ENCODE measurements at places on chromosomes 1 and 21.
A peak's percentile ranks its signal among the peaks of the same experiment; 100 is the strongest.

GRCh38 chr1:30727824-30728223 is 4.4 kb upstream of the MATN1 start:
- no peak for DNase-seq

DNA sequence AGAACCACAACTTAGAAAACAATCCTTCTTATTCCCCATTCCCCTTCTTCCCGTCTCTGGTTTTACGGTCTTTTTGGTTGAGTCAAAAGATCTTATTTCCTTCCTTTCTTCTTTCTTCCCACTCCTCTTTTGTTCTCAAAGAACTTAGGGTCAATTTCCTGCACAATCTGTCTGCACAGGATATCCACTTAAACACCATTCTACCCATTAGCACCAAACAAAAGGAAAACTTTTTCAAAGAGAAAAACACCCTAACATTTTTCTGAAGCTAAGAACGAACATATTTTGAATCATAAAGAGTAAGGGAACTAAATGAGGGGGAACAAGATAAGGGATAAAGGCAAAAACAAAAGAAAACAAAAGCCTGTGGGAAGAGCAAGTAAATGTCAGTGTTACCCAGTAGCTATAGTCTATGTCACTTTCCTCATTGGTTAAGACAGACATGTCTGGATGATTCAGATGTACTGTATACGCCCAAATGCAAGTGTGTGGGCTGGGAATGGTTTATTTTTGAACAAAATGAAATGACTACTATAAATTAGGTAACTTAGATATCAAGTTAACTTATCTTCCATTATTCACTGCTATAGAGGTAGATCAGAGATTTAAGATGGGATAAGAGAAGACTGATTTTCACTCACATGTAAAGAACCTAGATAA is 59.9 kb downstream of the TOR3A start:
- no peak for DNase-seq

DNA sequence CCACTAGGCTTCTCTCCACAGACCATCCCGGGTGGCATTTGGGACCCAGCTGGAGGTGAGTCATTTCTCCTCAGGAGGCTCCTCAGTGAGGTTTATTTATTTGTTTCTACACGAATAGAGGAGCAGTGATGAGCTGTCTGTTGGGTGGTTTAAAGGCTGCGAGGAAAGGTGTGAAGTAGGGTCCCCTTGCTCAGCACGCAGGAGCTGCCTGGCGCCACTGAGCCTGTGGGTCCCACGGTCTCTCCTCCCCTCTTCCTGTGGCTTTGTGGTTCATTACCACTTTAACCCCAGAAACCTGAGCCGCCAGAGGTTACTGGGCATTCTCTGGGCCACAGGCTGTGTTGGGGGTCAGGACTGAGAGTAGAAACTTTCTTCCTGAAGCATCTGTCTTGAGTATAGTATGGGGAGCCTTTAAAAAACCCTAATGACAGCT is 39.9 kb downstream of the IL6R start:
- no peak for DNase-seq

DNA sequence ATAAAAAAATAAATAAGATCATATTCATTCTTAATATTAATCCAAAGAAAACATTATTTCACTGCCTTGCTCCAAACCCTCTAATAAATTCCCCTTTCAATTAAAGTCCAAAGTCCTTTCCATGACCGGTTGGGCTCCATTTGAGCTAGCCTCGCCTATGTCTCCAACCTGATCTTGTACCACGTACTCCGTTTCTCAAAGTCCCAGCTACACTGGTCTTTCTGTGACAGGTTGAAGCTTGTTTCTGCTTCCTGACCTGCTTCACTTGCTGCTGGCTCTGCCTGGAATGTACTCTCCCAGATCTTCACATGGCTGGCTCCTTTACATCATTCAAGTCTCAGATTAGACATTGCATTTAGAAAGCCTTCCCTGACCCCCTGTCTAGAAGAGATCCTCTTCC is 16.4 kb downstream of the RPL5 start:
- no peak for DNase-seq

- no peak for DNase-seq
Observed at GRCh38 chr21:44930543-44930981, 9.3 kb upstream of the SLX9 start.

- DNase-seq: no peak
Observed at GRCh38 chr1:101980974-101981373, 15.8 kb downstream of the OLFM3 start.

DNA sequence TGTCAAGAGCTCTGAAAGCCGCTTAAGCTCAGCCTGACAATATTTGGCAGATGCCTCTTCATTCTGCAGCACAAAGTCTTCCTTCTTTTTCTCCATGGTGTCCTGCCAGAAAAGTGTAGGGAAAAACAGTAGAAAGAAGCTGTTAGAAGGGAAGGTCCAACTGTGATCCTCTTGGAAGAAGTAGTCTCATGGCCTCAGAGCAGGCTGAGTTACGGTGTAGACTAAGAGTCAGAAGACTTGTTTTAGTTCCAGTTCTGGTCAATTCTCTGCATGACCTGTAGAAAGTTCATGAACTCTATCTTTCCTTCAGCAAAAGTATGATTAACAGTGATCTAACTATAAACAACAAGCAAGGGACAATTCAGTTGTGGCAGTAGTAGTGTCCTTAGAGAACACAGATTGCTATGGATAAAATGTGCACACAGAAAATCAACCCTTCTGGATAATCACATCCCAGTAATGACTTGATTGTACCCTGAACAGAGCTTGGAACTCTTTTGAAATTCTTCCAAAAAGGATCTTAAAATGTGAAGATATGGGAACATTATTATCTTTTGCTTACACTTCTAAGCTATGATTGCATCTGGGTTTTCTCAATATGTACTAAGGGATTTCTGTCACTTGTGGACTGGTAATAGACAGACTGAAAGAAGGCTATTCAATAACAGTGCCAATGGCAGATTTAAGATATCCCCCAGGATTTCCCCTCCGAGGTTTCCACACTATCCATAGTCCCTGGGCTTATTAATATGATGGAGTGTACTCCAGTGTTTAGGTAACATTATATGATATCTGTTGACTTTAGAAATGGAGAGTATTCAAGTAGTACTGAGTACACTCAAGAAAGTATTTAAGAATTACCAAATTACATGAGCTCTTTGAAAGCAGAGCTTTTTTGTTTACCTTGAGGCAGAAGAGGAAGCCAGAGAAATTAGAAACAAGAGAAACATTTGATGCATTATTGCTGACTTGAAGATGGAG is 22.1 kb upstream of the GBP2 start:
- DNase-seq: no peak

- DNase-seq: no peak
Observed at GRCh38 chr1:218568962-218569550, 223.9 kb downstream of the TGFB2 start.

- DNase-seq: no peak
Observed at GRCh38 chr1:66276218-66276617, 257.7 kb upstream of the SGIP1 start.

DNA sequence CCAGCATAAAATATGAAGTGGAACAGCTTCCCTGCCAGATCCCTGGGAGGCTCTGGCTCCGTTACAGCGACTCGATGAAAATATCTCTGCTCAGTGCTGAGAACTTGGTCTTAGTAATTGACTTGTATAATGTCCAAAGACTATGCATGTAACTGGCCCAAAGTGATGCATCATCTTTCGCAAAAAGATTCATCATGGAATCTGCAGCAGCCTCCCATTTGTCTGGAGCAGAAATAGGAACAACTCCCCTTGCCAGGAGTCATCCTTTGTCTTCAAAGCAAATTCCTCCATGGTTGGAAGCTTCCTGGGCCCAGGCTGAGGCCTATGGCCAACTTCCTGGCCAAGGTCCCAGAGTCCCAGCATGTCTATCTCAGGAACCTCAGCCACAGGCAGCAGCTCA is 16.9 kb upstream of the SLC6A17 start:
- no peak for DNase-seq

DNA sequence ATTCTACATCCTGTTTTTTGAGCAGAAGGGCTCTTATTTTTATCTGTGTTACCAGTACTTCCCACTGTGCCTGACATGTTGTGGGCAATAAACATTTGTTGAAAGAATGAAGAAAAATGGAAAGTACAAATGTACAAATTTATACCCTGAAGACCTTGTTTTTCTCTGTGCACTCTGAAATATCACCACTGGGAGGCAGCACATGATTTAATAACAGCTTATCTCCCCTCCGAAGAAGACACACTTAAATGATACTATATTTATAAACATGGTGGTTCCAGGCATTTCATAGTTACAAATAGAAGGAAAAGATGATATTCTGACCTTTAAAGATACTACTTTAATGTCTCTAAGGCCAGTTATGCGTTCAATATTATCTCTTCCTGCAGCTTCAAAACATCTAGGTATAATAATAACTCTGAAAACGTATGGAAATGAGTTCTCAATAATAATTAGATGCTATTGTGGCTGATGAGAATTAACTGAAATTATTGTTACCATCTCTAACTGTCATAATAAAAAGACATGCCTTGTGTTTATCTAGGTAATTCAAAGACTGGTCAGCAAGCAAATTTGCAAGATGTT is 12.8 kb downstream of the DYNLT5 start:
- peak; percentile 25 for DNase-seq

- DNase-seq: no peak
Observed at GRCh38 chr1:18481190-18481920, 625 bp downstream of the KLHDC7A start.

DNA sequence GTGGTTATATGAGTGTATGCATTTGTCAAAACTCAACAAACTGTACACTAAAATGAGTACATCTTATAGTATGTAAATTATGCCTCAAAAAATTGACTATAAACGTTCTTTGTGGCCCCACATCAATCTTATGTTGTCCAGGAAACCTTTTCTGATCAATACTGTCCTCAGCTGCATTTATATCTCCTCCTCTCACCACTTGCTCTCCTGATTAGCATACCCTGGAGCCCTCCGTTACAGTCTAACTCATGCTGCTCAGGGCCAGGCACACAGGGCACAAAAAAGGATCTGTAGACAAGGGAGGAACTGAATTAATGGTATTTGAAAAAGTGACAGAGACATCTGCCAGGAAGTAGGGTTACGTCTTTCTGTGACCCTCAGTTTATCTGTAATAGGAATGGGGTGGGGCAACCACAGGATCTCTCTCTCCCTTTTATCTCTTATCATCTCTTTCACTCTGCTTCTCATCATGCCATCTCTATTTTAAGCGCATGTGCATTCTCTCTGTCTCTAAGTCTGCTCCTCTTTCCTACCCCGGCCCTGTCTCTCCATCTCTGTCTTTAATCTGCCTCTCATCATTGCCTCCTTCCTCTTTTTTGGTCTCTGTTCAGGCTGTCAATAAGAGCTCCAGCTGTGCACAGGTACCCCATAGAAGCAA is 7.0 kb upstream of the TAL1 start:
- no peak for DNase-seq

GRCh38 chr21:45405819-45406762 is 1.1 kb downstream of the COL18A1 start:
- no peak for DNase-seq

DNA sequence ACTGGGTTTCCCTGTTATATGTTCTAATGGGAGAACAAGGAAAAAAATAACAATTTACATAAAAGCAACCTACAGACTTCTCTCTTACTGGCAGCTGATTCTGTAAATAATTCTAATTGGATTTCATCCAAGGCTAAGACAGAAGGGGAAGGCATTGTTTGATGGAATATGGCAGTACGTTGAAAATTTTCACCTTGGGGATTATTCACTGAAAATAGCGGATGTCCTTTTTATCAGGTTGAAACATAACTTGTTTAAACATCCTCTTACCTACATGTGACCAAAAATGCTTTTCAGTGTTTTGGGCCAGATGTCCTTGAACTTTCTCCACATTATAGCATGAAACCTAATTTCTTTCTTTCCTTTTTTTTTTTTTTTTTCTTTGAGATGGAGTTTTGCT is 24.9 kb downstream of the TSNAX start:
- no peak for DNase-seq

DNA sequence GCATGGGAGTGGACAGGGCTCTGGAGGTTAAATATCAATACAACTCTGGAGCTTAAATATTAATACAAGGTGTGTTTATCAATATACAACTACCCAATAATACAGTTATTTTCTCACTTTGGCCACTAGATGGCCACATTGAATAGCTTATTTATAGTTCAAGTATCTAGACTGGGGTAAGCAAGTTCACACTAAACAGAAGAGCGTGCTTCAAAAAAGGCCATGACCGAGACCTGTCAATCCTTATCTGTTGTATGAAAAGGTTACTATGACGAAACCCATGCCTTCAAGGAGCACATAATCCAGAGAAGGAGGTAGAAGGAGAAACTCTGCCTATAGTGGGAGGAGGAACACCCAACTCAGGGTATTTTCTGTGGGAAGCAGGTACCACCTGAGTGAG is 29.1 kb downstream of the CHML start:
- no peak for DNase-seq

DNA sequence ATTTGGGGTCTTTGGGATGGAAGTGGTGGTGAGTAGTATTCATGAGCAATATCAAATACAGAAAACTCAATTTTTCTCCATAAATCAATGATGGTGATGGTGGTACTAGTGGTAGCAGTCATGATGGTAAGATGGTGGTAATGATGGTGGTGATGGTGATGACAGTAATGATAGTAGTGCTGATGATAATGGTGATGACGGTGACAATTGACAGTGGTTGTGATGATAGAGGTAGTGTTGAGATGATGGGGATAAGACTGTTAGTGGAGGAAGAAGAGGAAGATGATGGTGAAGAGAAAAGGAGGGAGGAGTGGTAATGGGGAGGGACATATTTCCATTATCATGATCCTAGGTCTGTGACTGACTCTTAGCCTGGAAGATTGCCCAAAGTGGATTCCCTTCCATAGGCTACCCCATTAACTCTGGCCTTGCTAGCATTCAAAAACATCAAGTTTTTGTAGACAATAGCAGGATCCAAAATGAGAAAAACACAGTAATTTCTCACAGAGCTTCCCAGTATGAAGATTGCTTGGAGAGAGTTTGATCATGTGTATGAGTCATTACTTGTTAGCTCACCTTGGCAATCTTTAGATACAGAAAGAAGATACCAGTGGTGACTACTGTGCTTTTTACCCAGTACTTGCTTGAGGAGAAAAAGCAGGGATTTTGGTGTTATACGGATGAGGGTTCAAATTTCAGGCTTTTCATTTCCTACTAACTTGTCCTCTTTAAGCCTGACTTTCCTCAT is 93.9 kb downstream of the ATP1A1 start:
- no peak for DNase-seq

DNA sequence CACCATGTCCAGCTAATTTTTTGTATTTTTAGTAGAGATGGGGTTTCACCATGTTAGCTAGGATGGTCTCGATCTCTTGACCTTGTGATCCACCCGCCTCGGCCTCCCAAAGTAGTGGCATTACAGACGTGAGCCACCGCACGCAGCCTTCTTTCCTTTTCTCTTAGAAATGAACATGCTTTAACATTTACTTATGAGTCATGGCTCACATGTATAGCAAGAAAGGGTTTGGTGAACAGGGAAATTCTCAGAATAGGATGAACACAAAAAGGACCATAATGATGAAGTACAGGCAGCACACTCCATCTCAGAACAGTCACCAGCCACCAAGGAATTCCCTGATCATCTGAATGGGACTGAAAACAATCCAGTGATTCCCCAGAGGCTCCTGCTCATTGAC is 9.4 kb upstream of the VAMP4 start:
- no peak for DNase-seq

DNA sequence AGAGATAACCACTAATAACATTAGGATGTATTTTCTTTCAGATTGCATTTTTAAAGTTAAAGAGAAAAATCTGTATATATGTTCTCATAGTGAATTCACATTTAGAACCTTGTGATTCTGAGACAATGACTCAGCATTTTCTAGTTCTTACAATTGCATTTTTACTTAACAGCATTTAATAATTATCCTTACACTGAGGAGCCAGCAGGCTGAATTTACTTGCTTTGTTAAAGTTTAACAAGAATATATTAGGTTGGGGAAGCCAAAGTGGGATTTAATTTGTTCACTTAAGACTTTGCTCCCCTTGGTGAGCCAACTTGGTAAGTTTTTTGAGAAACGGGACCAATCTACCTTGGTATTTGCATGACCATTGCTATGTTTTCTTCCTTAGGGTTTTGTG is 4.5 kb downstream of the PATJ start:
- no peak for DNase-seq
